ENCODE measurements at places on chromosomes 1 and 21.
A peak's percentile ranks its signal among the peaks of the same experiment; 100 is the strongest.

DNA sequence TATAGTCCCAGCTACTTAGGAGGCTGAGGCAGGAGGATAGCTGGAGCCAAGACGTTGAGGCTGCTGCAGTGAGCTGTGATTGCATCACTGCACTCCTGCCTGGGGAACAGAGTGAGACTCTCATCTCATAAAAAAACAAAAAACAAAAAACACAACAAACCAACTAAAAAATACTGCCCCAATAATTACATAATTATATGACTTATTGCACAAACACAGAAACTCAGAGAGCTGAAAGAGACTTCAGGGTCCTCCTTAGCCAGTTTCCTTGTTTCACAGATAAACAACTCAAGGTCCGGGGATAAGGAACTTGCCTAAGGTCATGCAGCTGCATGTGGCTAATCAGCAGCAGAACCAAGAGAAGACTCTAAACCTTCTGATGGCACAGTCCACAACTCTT lies 11.9 kb downstream of the EXTL2 start:
- DNase-seq, result peak; percentile 8

- no peak for DNase-seq
Observed at GRCh38 chr1:198598796-198599321, 40.0 kb upstream of the PTPRC start.

GRCh38 chr1:159302095-159302494 lies at the start of gene FCER1A:
Gene FCER1A (plus strand): TSS chr1:159302336. CDS start chr1:159302365, 29 bp downstream.
- DNase-seq, result no peak

GRCh38 chr1:66732407-66733166 lies 19.7 kb upstream of the DYNLT5 start:
- DNase-seq, result no peak

DNA sequence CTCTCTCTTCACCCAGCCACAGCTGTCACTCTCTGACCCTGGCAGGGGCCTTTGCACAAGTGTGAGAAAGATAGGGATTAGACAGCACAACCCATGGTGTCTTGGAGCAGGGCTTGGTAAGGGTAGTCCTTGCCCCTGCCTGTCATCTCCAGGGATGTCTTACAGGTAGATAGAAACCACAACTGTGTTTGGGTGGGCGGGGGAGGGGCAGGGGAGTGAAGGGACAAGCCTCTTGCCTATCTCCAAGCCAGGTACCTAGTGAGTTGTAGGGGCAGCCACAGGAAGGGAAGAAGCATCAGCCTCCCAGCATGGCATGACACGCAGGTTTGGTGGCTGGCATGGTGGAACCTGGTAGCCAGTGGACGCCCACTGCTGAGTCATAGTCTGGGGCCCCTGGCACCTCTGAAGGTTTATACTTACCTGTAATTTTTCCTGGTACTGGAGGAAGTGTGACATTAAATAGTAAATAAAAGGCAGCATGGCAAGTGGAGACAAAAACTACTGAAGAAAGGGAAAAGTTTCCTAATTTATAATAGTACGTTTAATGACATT lies 97.5 kb downstream of the CLEC20A start:
- no peak for DNase-seq

GRCh38 chr21:29181799-29182470 lies 51.5 kb downstream of the MAP3K7CL start:
- DNase-seq, result peak; percentile 22

- DNase-seq, result peak; percentile 83
Observed at GRCh38 chr1:223142795-223143536, at the start of gene TLR5. Gene TLR5 (minus strand): TSS chr1:223143248. CDS start chr1:223113031, 30,217 bp downstream.

DNA sequence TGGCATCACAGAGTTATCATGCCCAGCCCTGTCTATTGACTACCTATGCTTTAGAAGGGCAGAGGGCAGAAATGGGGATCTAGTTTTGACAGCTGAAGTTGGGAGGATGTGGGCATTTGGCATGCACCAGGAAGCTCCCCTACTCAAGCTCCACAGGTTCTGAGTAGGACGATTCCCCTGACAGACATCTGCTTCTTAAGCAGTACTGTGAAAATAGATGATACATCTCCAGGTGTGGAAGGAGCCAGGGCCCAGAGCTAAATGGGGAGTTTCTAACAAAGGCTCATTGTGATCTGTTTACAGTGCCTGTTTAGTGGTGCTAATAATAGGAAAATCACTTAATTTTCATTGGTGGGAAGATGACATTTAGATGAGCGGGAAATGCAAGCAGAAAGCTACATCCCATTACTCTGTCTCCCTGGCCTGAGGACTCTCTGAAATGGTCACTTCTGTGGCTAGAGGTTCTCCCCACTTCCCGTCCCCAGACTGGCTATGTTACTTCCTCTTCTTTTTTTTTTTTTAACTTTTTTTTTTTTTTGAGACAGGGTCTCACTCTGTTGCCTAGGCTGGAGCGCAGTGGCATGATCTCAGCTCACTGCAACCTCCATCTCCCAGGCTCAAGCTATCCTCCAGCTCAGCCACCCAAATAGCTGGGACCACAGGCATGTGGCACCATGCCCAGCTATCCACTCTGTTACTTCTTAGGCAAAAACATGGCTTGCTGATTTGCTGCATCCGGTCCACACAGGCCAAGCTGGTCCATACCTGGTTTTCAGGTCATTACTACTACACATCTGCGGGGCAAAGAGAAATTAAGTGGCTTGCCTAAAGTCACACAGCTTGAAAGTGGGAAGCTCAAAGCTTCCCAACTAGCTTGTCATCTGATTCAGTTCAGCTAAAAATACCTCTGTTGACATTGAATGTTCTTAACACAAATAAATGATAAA lies 23.2 kb upstream of the CNIH3 start:
- DNase-seq, result no peak

- no peak for DNase-seq
Observed at GRCh38 chr1:17277511-17278159, 28.7 kb downstream of the PADI3 start.

DNA sequence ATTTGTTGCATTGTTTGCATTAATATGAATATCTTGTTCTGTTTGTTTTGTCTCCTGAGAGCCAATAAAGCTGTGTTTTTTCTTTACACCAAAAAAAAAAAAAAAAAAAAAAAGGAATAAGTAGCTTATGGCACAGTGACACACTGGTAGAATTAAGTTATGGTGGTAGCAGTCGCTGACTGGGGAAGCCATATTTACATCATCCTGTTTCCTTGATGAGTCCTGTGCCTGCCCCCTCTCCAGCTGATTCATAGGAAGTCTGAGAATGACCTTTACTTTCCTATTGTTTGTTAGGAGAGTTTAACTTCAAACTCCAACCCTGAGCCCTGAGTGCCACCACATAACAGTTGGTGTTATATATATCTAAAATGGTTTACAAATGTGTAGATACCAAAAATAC lies 62.2 kb downstream of the OBSCN start:
- no peak for DNase-seq

GRCh38 chr1:68521286-68521685 lies 24.4 kb upstream of the DEPDC1 start:
- no peak for DNase-seq

DNA sequence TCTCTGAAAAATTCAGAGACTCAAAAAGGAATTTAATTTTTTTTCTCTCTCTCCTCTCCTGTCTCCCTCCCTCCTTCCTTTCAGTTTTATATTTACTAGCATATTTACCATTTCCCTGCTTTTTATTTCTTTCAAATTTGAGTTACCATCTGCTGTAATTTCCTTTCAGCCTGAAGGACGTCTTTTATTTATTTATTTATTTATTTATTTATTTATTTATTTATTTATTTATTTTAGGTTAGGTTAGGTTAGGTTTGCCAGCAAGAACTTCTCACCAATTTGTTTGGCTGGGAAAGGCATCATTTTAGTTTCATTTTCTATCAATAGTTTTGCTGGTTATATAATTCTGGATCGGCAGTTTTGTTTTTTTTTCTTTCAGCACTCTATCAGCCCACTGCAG lies 231.7 kb upstream of the ZRANB2 start:
- no peak for DNase-seq

DNA sequence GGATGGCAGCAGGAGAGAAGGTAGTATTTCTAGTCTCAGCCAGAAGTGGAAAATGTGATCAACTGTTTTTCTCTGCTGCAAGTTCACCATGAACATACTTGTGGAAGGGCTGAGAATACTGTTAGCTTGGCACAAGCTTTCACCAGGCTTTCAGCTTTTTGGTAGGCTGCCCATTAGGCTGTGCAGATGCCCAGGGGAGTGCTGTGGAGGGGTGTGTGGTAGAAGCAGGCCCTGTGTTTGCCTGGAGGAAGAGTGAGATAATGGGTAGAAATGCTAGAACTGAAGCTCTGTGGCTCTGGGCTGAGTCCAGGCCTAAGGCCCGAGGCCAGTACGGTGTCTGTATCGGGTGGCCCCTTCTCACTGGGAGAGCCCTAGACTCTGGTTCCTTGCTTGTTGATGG lies 9.8 kb downstream of the DNAJC6 start:
- peak; percentile 50 for DNase-seq

GRCh38 chr1:53115403-53116306 lies 26.8 kb downstream of the SLC1A7 start:
- no peak for DNase-seq

- peak; percentile 40 for DNase-seq
Observed at GRCh38 chr1:230215031-230215430, 148.0 kb downstream of the GALNT2 start.

- no peak for DNase-seq
Observed at GRCh38 chr1:42929434-42930177, 29.1 kb downstream of the SLC2A1 start.

- DNase-seq, result no peak
Observed at GRCh38 chr21:41819236-41819855, 52.5 kb upstream of the RIPK4 start.

- no peak for DNase-seq
Observed at GRCh38 chr21:21688889-21689288, 690.7 kb downstream of the NCAM2 start.

GRCh38 chr1:108845991-108846390 lies 10.9 kb downstream of the AKNAD1 start:
- no peak for DNase-seq

DNA sequence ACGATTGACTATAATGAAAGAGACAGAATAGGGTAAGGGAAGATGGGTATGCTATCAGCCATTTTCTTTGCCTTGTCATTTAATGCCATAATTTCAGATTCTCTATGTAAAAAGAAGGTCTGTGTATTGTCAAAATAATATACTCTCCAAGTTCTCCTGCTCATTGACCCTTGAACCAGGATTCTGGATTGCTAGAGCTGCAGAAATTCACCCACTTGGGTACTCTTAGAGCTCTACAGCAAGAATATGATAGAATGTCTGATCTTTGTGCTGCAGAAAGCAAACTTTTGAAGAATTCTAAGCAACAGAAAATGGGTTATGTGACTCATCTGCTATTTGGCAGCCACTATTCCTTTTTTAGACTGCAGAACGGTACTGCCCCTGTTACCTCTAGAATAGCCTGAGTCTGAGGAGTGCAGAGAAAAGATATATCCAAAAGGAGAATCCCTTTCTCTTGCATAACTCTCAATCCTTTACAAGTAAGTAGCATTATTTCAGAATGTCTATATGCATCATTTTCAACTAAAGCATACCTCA lies 78.2 kb upstream of the TENT5C start:
- DNase-seq, result no peak

DNA sequence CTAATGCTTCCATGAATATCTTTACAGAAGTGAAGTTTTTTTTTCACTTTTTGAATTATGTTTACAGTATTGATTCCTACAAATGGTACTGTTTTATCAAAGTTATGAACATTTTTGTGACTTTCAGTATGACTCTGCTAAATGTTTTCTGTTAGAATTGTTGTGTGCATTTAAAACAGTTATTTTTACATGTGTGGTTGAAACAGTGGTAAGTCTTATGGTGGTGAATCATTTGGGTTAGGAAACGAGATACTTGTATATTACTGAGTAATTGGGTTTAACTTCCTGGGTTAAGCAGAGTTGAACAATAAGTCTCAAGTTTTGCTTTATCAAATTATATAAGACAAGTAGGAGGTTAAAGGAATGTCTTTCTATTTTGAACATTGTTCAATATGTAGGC lies 66.8 kb downstream of the VPS13D start:
- DNase-seq, result peak; percentile 25

GRCh38 chr1:78640462-78640861 lies 9.2 kb upstream of the IFI44 start:
- no peak for DNase-seq

DNA sequence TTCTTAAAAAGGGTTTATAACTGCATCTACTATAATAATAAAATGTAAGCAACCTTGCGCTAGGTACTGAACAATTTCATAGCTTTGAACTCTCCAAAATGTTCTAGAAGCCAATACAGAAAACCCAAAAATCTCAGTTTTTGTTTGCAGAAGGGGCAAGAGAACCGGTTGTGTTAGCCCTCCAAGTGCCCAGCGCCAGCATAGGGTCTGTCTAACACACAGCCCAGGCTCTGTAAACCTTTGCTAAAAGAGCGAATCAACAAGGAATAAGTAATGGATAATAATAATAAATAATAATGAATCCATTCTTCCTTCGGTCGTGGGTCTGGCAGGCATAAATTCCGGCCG lies 333 bp upstream of the CHAF1B start:
- DNase-seq, result no peak

DNA sequence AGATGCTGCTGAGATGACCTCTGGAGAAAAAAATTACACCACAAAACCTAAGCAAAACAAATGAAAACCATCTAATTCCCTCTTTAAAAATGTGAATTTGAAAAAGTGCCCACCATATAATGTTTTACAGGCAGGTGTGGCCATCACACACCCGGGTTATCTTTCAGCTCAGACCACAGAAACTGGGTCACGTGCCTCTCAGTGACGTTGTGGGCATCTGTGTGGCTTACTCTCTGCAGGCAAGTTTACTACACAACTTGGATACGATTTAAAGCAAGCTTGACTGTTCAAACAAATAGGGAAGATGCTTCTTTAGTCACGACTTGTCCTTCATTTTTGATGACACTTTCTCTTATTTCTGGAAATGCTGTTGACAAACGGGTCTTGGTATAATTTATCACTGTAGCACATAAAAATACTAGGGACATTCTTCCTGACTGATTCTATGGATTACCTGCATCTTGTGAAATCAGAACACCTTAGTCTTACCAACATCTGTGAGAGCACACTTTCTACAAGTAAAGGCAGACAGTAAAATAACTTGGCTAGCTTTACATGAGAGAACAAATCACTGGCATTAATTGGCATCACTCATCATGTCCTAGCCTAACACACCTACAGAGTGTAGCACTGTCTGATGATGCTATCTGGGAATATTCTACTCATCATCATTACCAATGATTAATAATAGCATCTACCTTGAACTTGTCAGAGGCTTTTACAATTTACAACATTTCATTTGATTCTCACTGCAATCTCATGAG lies 89.3 kb upstream of the EDEM3 start:
- DNase-seq, result peak; percentile 84

- no peak for DNase-seq
Observed at GRCh38 chr1:211334986-211335385, 8.4 kb downstream of the TRAF5 start.

DNA sequence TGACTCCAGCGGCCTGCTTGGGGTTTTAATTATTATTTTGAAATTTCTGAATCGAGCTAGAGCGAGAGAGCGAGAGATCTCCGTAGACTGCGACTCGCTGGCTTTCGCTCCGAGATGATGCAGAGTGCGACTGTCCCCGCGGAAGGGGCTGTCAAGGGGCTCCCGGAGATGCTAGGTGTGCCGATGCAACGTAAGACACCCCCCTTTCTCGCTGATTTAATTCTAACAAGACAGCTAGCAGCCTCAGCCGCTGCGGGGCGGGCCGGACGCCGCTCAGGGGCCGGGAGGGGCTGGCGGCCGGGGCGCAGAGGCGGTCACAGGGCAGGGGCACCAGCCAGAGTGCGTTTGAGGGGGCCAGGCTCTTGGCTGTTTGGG lies 339 bp downstream of the LHX4 start:
- DNase-seq, result no peak
